ENCODE measurements at places on chromosomes 5 and 9.

DNA sequence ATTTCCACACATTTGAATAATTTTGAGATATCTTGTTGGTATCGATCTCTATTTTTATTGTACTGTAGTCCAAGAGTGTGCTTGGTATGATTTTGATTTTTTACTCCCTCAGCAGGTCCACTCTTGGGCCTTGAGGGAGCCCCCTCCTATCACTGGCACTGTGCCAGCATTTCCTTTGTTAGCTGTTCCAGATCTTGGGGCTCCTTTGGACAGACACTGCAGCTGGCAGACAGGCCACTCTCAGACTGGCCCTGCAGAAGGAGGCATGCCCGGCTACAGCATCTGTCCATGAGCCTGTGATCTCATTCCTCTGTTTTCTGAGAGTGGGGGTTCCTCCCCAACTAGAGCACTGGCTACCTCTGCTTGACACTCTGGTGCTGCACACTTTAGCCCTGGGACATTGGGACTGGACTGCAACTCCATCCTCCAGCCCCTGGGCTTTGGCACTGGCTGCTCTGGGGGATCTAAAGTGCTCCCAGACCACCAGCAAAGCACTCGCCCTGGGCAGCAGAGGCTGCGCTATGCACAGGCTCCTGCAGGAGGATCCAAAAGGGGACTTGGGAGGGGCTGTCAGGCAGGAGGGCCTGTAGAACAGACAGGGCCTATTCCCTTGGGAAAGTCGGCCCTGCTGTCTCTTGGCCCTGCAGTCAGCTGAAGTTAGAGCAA is 271.3 kb upstream of the DMAC1 start:
- DNase-seq = no peak

GRCh38 chr5:32419791-32420190 is 24.7 kb downstream of the ZFR start:
- DNase-seq = no peak

- DNase-seq = no peak
These were observed 78.2 kb downstream of the EFNA5 start for GRCh38 chr5:107592515-107592914.

DNA sequence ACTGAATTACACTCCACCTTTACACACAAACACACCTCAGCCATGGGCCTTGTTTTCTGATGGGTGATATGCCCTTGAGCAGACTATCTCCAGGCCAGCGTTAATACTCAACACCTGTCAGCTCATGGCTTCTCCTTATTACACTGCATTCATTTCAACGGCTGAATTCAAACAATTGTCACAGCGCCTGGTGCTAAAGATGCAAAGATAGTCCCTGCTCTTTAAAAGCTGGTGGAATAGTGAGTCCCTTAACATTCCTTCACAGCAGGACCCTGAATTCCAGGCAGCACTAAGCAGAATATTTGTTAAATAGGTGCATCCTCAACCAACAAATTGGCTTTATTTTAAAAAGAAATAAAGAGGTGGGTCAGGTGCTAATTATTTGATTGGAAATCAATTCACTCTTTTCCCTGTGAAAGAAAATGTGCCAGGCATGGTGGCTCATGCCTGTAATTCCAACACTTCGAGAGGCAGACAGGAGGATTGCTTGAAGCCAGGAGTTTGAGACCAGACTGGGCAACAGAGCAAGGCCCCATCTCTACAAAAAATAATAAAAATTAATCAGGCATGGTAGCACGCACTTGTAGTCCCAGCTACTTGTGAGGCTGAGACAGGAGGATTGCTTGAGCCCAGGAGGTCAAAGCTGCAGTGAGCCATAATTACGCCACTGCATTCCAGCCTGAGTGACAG is 155.7 kb upstream of the EFNA5 start:
- no peak for DNase-seq

DNA sequence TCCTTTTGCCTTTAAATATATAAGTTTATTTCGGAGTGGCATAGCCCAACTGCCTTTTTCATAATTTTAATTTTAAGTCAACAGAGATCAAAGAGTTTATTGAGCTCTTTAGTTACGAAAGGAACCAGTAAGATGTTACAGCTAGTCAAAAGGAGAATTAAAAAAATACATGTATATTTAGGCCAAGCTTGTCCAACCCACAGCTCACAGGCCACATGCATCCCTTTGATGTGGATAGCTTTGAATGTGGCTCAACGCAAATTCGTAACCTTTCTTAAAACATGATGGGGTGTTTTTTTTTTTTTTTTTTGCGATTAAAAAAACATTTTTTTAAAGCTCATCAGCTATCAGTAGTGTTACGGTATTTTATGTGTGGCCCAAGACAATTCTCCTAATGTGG is 50.2 kb upstream of the IL31RA start:
- DNase-seq = no peak

GRCh38 chr5:148620696-148621095 is 33.6 kb downstream of the HTR4 start:
- DNase-seq = no peak

GRCh38 chr5:172506251-172506650 is 51.9 kb upstream of the SH3PXD2B start:
- DNase-seq = no peak

GRCh38 chr5:170805666-170806065 is 22.1 kb downstream of the GABRP start:
- no peak for DNase-seq

Measured in NCI-H1092 treated with DMSO at 0.1 percent for 48 hours (cell line).